WERI-Rb-1 (cell line): ENCODE measurements at places on chromosomes 5 and 9.

GRCh38 chr5:157253547-157253946, 12.4 kb upstream of the CYFIP2 start:
- peak; percentile 39 for DNase-seq

- no peak for DNase-seq
Measured at GRCh38 chr5:138000102-138000723, 32.7 kb downstream of the FAM13B start.

DNA sequence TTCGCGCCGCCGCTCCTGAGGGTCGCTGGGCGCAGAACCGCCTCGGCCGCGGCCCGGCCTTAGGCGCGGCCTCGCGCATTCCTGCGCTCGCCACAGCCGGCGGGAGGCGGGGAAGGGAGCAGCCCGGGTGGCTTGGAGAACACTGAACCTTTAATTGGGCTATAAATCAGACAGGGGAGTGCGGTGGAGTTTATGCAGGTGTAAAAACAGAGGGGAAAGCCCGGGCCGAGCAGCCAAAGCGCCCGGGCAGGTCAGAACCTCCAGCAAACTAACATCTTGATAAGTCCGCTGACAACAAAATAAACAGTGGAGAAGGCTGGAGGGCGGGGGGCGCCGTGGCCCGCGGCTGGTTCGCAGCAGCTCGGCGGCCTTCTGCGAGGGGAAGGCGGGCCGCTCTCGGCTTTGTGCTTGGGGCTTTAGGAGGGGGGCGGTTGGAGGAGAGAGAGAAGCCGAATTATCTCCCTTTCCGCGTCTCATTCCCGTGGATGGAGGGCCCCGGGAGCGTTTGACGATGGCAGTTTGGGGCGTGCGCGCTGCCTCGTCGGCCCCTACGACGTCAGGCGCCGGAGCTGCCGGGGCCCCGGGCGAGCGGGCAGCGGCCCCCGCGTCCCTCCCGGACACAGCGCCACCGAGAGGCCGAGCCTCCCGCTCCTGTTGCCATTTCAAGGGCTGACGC, 11.3 kb downstream of the FOXD1 start:
- DNase-seq, result no peak

DNA sequence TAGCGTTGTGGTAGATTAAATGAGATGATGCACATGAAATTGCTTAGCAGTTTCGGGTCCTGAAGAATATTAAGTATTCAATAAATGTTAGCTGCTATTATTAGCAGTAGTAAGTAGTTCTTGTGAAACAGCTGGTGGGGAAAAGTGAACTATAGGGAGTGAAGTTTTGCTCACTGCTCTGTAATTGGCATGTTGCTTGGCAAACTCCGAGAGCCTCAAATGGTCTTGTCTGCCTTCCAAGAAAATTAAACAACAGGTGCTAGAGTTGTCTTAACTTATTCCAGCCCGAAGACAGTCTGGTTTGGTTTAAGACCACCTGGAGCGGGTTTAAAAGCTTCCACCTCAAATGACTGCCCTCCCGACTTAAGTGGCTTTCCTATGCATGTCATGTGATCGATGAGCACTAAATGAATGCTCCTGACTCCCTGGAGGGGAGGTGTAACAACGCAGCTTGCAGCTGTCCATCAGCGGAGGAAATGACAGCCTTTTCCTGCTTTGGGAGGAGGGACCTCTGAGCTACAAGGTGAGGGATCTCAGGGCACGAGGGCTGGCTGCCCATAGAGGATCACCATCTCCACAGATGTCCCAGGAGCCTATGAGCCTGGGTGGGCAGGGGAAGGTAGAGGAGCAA, 202.9 kb upstream of the PANK3 start:
- peak; percentile 28 for DNase-seq

DNA sequence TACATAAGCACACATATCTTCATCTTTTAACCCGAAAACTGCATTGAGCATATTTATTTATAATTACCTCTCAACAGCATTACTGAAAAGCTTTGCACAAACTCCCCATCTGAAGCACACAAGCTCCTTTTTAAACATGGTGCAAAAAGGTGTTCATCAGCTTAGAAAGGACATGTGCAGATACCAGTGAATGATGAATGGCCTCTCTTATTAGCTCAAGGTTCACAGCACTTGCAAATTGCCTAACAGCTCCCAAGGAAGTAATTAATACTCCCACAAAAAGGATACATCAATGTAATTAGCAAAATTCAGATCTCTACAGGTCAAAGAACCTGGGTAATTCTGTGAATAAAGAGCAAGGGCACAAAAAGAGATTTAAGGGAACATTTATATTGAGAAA, 422.0 kb downstream of the HINT1 start:
- DNase-seq, result no peak

- no peak for DNase-seq
Measured at GRCh38 chr9:33750839-33751339, 44.5 kb upstream of the PRSS3 start.

- DNase-seq, result no peak
Measured at GRCh38 chr9:128550226-128550625, 2.2 kb upstream of the SPTAN1 start.

GRCh38 chr9:113579283-113580040, 115.9 kb downstream of the RGS3 start:
- no peak for DNase-seq

DNA sequence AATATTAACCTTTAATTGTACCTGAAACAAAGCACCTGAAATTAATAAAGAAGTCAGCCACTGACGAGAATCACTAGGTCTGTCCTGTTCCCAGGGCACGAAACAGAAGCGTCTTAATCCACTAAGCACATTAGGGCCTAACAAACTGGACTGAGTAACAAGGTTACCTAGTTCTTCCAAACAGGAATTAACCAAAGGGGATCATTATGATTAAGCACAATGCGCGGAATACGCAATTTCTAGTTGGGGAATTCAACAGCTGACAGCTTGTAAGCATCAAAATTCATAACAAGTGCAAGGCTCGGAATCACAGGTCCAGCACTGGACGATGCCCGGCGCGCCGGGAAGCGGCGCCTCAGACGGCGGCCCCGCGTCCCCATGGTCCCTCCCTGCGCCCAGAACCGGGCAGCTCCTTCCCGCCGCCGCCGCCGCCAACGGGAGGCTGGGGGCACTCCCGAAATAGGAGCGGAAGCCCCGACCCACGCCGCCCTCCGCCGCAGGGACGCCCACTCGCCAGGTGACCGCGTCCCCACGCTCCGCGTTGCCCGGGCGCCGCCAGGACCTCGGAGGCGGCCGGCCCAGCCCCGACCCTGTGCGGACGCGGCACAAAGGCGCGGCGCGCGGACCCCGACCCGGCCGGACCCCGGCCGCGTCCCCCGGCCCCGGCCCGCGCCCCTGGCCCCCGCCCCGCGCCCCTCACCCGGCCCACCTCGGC, 898 bp downstream of the CAMSAP1 start:
- no peak for DNase-seq

- no peak for DNase-seq
Measured at GRCh38 chr5:120361941-120362340, 102.2 kb upstream of the PRR16 start.

DNA sequence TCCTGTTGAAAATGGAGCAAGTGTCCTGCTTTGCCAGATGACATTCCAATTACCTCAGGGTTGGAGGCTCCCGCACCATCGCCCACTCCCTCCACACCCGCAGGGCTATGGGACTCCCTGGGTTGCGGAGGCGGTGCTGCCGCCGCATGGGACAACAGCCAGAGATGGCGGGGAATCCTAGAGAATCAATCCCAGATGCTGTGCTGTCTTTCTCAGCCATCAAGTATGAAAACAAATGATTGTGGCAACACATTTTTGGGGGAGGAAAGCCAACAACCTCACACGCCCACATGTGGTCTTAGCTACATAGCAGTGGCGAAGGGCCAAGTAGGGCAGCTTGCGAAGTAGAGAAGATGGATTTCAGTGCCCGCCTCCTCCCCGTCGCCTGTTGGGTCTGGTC, 46.7 kb downstream of the IL31RA start:
- no peak for DNase-seq

GRCh38 chr9:87300915-87301314, 196.8 kb upstream of the DAPK1 start:
- DNase-seq, result no peak

DNA sequence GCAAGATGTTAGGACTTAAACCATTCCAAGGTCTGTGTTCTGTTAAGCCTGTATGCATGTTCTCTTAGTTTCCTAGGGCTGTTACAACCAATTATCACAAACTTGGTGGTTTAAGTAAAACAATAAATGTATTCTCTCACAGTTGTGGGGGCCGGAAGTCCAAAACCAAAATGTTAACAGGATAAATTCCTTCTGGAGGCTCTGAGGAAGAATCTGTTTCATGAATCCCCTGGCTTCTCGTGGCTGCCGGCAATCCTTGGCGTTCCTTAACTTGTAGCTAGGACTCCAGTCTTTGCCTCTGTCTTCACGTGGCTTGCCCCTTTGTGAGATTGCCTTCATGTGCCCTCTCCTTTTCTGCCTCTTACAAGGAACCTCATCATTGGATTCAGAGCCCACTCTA, 30.4 kb downstream of the FEM1C start:
- DNase-seq, result no peak

- DNase-seq, result no peak
Measured at GRCh38 chr9:137084526-137084925, 2.3 kb upstream of the MAN1B1 start.

GRCh38 chr9:82106536-82106935, 118.0 kb downstream of the SPATA31D1 start:
- DNase-seq, result peak; percentile 13

GRCh38 chr9:76704593-76705204, 59.5 kb upstream of the PCA3 start:
- DNase-seq, result no peak

- no peak for DNase-seq
Measured at GRCh38 chr9:129125478-129125877, 14.3 kb downstream of the PTPA start.

- no peak for DNase-seq
Measured at GRCh38 chr9:104780796-104781395, 17.0 kb downstream of the NIPSNAP3B start.

DNA sequence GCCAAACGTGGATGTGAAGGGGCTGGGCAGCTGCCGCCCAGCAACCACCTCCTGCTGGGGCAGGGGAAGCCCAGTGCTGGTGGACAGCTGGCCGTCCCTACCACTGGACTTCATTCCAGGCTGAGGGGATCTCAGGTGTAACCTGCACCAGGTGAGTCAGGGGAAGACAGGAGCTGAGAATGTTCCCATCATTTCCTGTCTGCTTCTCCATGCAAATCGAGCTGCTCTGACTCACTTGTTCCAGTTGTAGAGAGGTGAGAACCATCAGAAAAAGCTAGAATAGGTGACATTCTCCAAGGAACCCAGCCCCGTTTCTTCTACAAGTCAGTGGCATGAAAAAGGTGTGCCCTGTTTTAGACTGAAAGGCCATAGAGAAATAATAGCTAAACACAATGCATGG, 21.8 kb upstream of the BARX1 start:
- DNase-seq, result no peak

DNA sequence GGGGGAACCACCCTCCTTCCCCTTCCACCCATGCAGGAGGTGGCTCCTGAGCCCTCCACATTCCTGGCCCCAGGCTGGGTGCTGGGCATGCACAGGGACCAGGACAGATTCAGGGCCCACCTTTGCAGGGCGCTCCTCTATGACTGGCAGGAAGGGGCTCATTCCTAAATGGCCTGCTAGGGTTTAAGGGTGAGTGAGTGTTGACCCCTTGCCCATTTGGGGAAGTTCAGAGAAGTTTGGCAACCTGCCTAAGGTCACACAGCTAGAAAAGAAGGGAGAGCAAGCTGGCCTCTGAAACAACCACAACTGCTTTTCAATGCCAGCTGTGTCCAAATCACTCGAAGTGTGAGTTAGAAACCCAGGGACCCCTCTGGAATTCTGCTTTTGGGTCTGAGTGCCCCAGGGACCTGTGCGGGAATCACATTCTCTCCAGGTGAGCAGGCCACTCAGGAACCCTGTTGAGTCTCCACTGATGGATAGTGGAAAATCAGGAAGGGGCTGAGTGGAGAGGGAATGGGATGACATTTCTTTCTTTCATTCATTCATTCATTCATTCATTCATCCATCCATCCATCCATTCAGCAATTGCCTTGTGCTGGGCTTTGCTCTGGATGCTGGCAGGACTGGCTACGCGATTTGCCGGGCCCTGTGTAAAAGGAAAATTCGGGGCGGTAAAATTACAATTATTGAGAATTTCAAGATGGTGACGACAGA, 191.9 kb downstream of the C9orf50 start:
- DNase-seq, result no peak

DNA sequence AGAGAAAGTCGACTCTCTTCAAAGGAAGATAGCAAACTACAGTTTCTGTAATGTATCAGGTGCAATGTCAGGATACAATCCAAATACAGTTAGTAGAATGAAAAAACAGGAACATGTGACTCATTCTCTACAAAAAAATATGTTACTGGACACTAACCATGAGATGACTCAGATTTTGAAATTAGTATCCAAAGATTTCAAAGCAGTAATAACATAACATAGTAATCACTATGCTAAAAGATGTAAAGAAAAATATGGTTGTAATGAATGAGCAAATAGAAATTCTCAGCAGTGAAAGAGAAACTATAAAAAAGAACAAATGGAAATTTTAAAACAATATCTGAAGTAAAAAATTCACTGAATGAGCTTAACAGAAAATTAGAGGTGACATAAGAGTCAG, 42.3 kb downstream of the SHOC1 start:
- no peak for DNase-seq

GRCh38 chr5:109589986-109590385, 99.7 kb upstream of the MAN2A1 start:
- peak; percentile 22 for DNase-seq

DNA sequence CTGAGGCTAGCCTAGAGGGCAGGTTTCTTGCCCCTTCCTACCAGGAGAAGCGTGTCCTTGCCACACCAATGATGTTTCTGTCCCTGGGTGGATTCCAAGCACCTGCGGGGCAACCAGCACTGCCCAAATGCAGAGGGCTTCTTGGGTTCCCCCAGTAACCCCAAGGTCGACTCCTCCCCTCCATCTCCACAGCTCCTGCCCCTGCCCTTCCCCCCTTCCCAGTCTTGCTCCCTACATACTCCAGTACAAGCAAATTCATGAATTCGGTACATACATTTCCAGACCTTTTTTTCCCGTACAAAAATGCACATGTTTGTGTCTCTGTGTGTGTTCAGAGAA, 12.8 kb upstream of the JADE2 start:
- peak; percentile 34 for DNase-seq

DNA sequence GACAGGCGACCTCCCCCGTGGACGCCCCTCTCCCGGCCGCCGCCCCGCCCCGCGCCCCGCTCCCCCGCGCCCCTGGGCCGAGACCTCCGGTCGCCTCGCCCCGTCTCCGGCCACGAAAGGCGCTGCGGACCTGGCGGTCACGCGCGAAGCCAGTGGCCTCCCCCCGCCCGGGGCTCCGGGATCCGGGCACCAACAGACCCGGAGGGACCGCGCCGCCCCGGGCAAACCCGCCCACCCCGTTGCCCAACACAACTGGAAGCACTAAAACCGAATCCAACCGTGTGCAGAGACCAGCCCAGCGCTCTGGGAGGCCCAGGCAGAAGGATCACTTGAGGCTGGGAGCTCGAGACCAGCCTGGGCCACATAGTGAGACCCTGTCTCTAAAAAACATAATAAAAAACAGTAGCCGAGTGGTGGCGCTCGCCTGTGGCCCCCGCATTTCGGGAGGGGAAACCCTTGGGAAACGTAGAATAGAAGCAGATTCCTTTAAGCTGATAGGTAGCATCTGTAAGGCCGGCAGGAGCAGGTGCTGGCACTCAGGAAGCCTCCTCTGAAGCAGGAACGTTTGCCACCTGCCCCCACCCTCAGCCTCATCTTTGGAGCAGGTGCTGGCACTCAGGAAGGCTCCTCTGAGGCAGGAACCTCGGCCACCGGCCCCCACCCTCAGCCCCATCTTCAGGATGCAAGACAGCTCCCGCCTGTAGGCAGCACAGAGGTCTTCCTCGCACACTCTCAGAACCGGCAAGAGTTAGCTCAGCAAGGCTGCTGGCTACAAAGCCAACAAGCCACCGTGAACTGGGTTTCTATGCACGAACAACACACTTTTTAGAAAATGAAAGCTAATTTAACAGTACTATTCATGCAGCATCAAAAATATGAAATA, 4.6 kb upstream of the SLC9A3 start:
- DNase-seq, result no peak
